Ascending aorta (tissue), 2 donors: ENCODE measurements at places on chromosomes 3 and 15. TPM values are rescaled to one million over a fixed set of nuclear protein-coding genes. Genes with fewer than 3 reads are reported as not detected.

- peak overlapping the region; percentile 84 for H3K27ac ChIP-seq
- H3K4me1 ChIP-seq = peaks cover 15% of the 10 kb centered on the region
- H3K27me3 ChIP-seq = no peaks in the 10 kb centered on the region
- H3K4me3 ChIP-seq = peak overlapping the region; percentile 44
- peak; percentile 97 for DNase-seq
Measured at GRCh38 chr15:75029378-75030022, 6.1 kb downstream of the PPCDC start.

TMEM212 gene
- not detected for total RNA-seq

PCLAF gene
- not detected for total RNA-seq

DNA sequence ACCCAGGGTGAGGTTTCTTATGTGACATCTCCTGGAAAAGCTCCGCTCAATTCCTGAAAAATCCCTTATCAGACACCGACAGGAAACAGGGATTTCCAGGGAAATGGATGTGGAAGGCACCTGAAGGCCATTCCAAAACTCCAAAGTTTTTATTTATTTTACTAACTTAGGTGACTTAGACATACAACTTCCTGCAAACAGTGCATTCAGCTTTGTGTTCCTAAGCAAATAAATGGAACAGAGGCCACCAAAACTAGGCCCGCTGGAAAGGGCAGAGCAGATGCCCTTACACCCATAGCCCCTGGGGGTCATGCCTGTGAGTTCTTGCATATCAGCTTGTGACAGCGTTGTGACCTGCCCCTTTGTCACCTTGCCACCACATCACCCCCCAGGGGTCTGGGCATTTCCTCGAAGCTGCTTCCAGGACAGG lies 239.4 kb downstream of the XXYLT1 start:
- H3K4me1 ChIP-seq = no peaks in the 10 kb centered on the region
- no peaks in the 10 kb centered on the region for H3K36me3 ChIP-seq
- peak; percentile 38 for DNase-seq
- no peak overlapping the region for H3K4me3 ChIP-seq
- H3K27ac ChIP-seq = no peak overlapping the region

GRCh38 chr3:23270423-23270822 lies 67.3 kb downstream of the UBE2E2 start:
- no peaks in the 10 kb centered on the region for H3K4me1 ChIP-seq
- H3K27me3 ChIP-seq = no peaks in the 10 kb centered on the region
- no peaks in the 10 kb centered on the region for H3K36me3 ChIP-seq
- DNase-seq = no peak
- no peak overlapping the region for H3K4me3 ChIP-seq
